Ovary (tissue), 10 donors: ENCODE measurements at places on chromosomes 16 and 17. TPM values are rescaled to one million over a fixed set of nuclear protein-coding genes. Genes with fewer than 3 reads are reported as not detected.

The CDH8 gene
- total RNA-seq, result 0.42 TPM

DNA sequence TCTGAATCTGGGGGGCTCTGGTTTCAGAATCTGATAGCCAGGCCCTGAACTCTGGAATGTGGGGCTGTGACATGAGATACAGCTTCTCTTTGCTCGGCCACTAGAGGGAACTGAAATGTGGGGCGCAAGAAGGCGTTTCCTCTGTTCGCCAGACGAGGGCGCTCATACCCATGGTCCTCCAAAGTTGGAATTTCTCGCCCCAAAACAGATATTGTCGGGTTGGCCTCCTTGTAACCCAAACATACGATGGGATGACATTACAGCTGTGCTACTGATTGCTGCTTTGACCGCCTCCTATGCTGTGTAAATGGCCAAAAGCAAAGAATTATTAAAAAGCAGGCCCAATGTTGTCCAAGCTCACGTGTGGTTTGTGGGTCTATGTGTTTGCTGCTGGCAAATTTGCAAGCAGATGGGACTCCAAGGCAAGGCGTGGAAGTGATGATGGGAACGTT, 13.1 kb upstream of the MSI2 start:
- no peaks in the 10 kb centered on the region for H3K36me3 ChIP-seq
- no peak overlapping the region for H3K4me3 ChIP-seq
- peaks cover 7% of the 10 kb centered on the region for H3K4me1 ChIP-seq
- no peak overlapping the region for H3K27ac ChIP-seq
- peak; percentile 70 for DNase-seq

GRCh38 chr17:78226759-78227454, 4.5 kb upstream of the TMEM235 start:
- H3K4me1 ChIP-seq, result peaks cover 3% of the 10 kb centered on the region
- no peaks in the 10 kb centered on the region for H3K36me3 ChIP-seq
- H3K27ac ChIP-seq, result no peak overlapping the region
- no peak for DNase-seq
- no peak overlapping the region for H3K4me3 ChIP-seq

The CHRNE gene
- 1.2 TPM for total RNA-seq

The KRTAP1-5 gene
- not detected for total RNA-seq

DNA sequence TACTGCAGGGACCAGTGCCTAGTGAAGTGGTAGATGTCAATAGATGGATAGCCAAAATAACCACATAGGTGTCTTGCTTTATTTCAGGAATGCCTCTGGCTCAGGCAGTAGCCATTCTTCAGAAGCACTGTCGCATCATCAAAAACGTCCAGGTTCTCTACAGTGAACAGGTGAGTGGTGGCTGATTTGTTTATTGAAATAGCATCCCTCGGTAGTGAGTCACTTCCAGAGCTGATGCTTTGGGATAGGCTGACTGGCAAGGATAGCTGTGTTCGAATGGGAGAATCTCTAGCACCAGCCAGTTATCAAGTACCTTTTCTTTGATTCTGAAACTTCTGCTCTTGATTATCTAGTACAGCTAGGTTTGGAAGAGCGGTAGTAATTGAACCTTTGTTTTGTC, 10.3 kb downstream of the PHAF1 start:
- no peak overlapping the region for H3K27ac ChIP-seq
- H3K27me3 ChIP-seq, result no peaks in the 10 kb centered on the region
- H3K36me3 ChIP-seq, result no peaks in the 10 kb centered on the region
- no peak overlapping the region for H3K4me3 ChIP-seq
- H3K4me1 ChIP-seq, result no peaks in the 10 kb centered on the region

DNA sequence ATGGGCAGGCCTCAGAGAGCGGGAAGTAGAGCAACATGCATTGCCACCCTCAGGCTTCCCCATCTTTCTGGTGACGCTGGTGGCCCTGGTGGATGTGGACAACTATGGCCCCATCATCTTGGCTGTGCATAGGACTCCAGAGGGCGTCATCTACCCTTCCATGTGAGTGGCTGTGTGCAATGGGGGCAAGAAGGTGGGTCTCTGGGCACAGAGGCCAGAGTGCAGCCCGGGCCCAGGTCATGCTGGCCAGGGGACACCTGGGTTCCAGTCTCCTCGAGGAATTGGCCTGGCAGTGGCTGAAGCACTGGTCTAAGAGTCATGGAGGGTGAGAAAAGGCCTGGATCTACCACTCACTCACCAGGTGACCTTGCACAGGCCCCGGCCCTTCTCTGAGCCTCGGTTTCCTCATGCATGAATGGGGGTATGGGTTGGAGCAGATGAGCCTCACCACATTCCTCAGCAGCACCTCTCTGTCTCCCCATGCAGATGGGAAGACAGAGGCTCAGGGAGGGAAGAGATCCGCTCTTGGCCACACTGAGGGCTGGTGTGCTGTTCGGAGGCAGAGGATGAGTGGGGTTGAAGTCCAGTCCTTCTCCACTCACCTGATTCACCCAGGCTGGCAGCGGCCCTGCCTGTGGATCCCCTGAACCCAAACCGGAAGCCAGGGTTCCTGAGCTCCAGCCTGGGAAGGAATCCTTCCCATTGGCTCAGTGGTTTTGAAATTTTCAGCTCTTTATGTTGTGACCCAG, 7.2 kb upstream of the ADGRG3 start:
- H3K4me3 ChIP-seq, result no peak overlapping the region
- no peaks in the 10 kb centered on the region for H3K4me1 ChIP-seq
- no peaks in the 10 kb centered on the region for H3K27me3 ChIP-seq
- no peaks in the 10 kb centered on the region for H3K36me3 ChIP-seq
- no peak overlapping the region for H3K27ac ChIP-seq

The CSH1 gene
- total RNA-seq, result not detected

DNA sequence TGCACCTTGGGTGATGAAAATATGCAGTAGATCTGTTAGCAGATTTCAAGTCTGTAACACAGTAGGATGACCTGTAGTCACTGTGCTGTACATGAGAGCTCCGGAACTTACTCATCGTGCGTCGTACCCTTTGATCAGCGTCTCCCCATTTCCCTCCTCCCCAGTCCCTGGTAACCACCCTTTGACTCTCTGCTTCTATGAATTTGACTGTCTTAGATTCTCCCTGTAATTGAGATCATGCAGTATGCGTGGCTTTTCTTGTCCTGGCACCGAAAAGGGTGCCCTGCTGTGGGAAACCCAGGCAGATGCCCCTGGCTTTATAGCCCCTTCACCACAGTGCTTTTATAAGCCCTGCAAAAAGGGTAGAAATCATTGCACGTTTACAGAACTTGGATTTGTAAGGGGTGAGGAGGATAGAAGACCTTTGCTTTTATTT, 20.5 kb downstream of the CLEC16A start:
- no peak for DNase-seq
- H3K27ac ChIP-seq, result no peak overlapping the region
- H3K4me1 ChIP-seq, result no peaks in the 10 kb centered on the region
- H3K4me3 ChIP-seq, result no peak overlapping the region
- no peaks in the 10 kb centered on the region for H3K36me3 ChIP-seq

DNA sequence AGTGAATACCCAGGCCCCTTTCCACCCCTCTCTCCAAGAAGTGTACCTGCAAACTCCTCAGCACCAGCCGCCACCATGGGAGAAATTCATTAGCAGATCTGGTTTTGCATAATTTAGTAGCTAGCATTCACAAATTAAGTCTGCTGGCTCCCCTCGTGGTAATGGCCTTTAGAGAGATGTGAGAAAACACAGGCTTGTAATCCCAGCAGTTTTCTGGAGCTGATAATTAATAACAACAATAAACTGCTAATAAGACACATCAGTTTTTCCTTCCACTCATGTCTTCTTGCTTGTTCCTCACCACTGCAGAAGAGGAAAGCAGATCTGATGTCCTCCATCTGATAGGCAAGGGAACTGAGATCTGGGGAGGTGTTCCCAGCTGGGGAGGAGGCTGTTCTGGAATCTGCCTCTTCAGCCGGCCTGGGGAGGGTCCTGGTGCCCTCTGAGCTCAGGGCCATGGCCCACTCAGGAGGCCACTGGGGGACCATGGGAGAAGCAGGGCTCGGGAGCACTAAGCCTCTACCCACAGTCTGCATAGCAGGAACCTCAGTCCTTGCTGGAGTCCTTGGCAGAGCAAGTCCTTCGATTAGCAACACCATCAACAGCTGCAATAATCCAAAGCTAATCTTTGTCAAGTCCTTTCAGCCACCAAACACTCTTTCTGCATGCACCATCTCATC, 74.2 kb upstream of the DNAJA2 start:
- H3K36me3 ChIP-seq, result no peaks in the 10 kb centered on the region
- H3K27me3 ChIP-seq, result no peaks in the 10 kb centered on the region
- DNase-seq, result no peak
- H3K27ac ChIP-seq, result no peak overlapping the region
- peaks cover 2% of the 10 kb centered on the region for H3K4me1 ChIP-seq

DNA sequence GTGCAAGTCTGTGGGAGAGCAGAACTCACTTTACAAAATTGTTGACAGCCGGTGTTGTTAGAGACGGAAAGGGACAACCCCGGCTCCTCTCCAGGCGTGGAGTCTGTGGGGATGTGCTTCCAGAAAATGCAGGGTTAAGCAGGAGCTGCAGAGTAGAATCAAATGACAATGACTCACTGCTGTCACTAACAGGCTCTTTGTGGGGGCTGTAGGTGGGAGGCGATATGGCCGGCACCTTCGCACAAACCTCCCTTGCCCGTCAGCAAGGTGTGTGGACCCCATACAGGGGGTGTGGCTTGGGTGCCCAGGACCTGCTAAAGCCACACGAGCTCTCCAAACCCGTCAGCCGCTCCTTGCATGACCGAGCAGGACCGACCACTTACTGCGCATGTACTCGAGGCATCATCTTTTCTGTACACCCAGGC, 5.8 kb downstream of the PDK2 start:
- no peaks in the 10 kb centered on the region for H3K27me3 ChIP-seq
- peak overlapping the region; percentile 67 for H3K27ac ChIP-seq
- peak; percentile 53 for DNase-seq
- no peaks in the 10 kb centered on the region for H3K36me3 ChIP-seq
- H3K4me3 ChIP-seq, result no peak overlapping the region

GRCh38 chr17:283911-284675, 68.5 kb downstream of the RPH3AL start:
- DNase-seq, result peak; percentile 27
- H3K27me3 ChIP-seq, result no peaks in the 10 kb centered on the region
- no peak overlapping the region for H3K27ac ChIP-seq
- no peaks in the 10 kb centered on the region for H3K4me1 ChIP-seq
- H3K4me3 ChIP-seq, result no peak overlapping the region
- H3K36me3 ChIP-seq, result no peaks in the 10 kb centered on the region

The CCDC43 gene
- total RNA-seq, result 11.3 TPM

GRCh38 chr16:9008601-9009260, 45.0 kb upstream of the USP7 start:
- H3K36me3 ChIP-seq, result no peaks in the 10 kb centered on the region
- peak; percentile 67 for DNase-seq
- no peak overlapping the region for H3K27ac ChIP-seq

- H3K27me3 ChIP-seq, result no peaks in the 10 kb centered on the region
- H3K4me3 ChIP-seq, result no peak overlapping the region
Measured at GRCh38 chr16:17404941-17405689, 65.6 kb downstream of the XYLT1 start.

The PRDM7 gene
- total RNA-seq, result not detected

The ENPP7 gene
- not detected for total RNA-seq

The ZFPM1 gene
- 3.5 TPM for total RNA-seq

- no peaks in the 10 kb centered on the region for H3K27me3 ChIP-seq
- H3K36me3 ChIP-seq, result no peaks in the 10 kb centered on the region
- H3K4me3 ChIP-seq, result no peak overlapping the region
- H3K4me1 ChIP-seq, result peaks cover 15% of the 10 kb centered on the region
Measured at GRCh38 chr17:33234930-33235685, 58.0 kb downstream of the ASIC2 start.

The MTSS2 gene
- 54.5 TPM for total RNA-seq

The TBC1D3I gene
- 0.53 TPM for total RNA-seq

GRCh38 chr17:77231076-77231871, 90.5 kb downstream of the SEC14L1 start:
- H3K4me1 ChIP-seq, result no peaks in the 10 kb centered on the region
- DNase-seq, result no peak
- no peaks in the 10 kb centered on the region for H3K27me3 ChIP-seq
- no peak overlapping the region for H3K4me3 ChIP-seq
- no peaks in the 10 kb centered on the region for H3K36me3 ChIP-seq

DNA sequence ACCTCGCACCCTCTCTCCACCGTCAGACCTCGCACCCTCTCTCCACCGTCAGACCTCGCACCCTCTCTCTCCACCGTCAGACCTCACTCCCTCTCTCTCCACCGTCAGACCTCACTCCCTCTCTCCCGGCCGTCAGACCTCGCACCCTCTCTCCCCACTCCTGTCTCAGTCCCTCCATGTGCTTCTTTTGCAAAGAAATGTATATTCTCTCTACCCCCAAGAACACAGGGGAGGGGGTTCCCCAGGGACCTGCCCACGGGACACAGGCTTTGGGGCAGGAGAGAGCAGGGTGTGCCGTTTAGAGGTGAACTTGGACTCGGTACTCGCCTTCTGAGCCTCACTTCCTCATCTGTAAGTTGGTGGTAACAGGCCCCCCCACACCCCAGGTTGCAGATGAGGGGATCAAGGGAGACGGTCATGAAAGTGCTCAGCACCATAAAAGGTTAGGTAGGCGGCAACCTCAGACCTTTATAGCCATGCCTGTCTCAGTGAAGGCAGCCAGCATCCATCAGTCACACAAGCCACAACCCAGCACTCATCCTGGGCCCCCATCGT, 63.7 kb downstream of the RPH3AL start:
- no peaks in the 10 kb centered on the region for H3K36me3 ChIP-seq
- no peak overlapping the region for H3K27ac ChIP-seq
- no peaks in the 10 kb centered on the region for H3K4me1 ChIP-seq

DNA sequence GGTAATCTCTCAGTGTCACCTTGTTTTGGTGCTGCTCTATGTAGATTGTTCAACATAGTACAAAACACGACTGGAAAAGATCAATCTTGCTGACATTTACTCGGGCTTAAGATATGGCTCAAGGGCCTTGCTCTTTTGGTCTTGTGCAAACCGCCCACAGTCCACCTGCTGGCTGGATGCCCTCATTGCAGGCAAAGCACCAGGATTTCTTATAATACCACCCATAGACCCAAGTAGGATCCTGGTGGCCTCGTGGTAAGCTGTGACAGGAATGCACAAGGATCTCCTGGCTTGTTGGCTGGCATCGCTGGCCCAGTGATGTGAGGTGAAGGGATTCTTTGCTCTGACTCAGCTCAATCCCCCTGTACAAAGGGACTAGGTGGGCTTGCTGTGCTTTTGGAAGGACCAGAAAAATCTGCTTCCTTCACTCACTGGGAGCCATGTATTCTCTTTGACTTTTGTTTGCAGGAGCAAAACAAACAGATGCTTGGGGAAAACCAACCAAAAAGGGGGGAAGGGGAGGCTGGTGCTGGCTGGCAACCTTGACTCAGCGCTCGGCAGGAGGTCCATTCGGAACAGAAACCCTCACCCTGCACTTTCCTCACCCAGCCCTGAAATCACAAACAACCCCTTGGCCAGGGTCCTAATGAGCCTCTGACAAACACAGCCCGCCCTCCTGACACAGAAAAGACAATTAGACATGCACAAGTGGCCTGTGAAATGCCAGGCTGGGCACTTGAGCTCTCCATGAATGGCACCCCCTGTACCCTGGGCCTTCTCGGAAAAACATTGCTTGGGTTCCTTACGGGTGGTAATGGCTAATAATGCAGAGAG, 36.6 kb upstream of the MED9 start:
- DNase-seq, result no peak
- no peaks in the 10 kb centered on the region for H3K36me3 ChIP-seq
- no peak overlapping the region for H3K27ac ChIP-seq
- no peaks in the 10 kb centered on the region for H3K27me3 ChIP-seq

- H3K36me3 ChIP-seq, result no peaks in the 10 kb centered on the region
- DNase-seq, result no peak
- no peak overlapping the region for H3K27ac ChIP-seq
- H3K4me1 ChIP-seq, result peaks cover 4% of the 10 kb centered on the region
- H3K27me3 ChIP-seq, result no peaks in the 10 kb centered on the region
- H3K4me3 ChIP-seq, result no peak overlapping the region
Measured at GRCh38 chr17:65599650-65600049, 38.2 kb upstream of the AXIN2 start.

GRCh38 chr17:17570140-17570797, 21.2 kb downstream of the PEMT start:
- H3K4me3 ChIP-seq, result no peak overlapping the region
- H3K27me3 ChIP-seq, result no peaks in the 10 kb centered on the region
- no peak for DNase-seq
- no peak overlapping the region for H3K27ac ChIP-seq
